Renal pelvis (tissue), 12 donors: ENCODE measurements at places on chromosomes 7 and 10. TPM values are rescaled to one million over a fixed set of nuclear protein-coding genes. Genes with fewer than 3 reads are reported as not detected.
A peak's percentile ranks its signal among the peaks of the same experiment; 100 is the strongest.

DNA sequence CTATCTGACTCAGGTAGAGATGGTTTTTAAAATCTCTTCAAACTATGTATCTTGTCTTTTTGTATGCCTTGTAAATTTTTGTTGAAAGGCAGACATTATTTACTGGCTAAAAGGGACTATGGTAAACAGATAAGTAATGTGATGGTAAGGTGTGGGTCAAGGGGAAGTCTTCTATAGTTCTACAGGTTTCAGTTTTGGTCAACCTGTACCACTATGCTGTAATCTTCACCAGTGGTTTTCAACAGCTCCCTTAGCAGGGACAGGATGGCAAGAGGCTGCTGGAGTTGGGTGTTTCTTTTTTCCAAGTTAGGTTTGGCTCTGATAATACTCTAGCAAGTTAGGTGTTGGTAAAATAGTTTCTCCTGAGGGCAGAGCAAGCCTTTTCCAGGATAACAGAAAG, 32.7 kb upstream of the FZD8 start:
- no peak for DNase-seq

Gene PAX4
- not detected for polyA plus RNA-seq

Gene NOLC1
- 100.0 TPM for polyA plus RNA-seq

DNA sequence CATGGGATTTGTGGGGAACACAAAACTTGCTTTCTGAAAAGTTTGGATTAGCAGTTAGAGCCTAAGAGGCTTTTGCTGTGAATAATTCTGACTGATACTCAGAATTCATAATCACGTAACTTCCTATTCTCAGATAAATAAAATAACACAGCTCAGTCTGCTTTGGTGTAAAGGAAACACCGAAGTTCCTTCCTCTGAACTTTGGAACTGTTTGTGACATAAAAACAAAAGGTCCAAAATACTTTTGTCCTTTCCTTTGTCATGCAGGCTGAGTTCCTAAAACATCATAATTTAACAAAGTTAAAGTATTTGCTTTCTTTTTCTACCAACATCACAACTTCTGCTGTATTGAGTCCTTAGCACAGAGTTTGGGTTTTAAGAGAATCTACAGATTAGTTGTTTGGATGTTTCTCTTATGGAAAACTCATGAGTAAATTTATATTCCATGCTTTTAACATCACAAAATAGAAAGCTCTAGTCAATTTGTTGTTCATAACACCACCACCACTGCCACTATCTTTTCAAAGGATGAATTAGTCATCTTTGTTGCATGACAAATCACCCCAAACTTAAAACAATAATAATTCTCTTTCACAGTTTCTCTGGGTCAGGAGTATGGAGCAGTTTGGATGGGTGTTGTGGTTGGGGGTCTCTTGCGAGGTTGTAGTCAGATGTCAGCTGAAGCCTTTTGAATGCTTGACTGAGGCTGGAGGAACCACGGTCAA, 123.4 kb downstream of the REEP3 start:
- DNase-seq = no peak

DNA sequence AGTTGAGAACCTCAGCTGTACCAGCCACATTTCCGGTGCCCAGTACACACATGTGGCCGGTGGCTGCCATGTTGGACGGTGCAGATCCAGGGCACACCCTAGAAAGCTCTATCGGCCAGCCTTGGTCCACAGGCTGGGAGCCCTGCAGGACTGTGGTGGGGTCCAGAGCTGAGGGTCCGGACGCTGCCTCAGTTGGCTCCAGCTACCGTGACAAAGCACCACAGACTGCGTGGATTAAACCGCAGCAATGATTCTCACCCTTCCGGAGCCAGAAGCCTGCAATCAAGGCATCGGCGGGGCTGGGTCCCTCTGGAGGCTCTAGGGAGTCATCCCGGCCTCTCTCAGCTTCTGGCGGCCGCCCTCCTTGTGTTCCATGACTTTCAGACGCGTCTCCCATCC, 50.1 kb downstream of the PDGFA start:
- no peak for DNase-seq

Gene SLC13A4
- polyA plus RNA-seq = 5.0 TPM

- no peak for DNase-seq
Measured at GRCh38 chr10:114642729-114643128, 15.3 kb downstream of the ABLIM1 start.

GRCh38 chr7:101630591-101630990, 1.5 kb upstream of the MYL10 start:
- DNase-seq = no peak

Gene VIM
- 1,312 TPM for polyA plus RNA-seq

DNA sequence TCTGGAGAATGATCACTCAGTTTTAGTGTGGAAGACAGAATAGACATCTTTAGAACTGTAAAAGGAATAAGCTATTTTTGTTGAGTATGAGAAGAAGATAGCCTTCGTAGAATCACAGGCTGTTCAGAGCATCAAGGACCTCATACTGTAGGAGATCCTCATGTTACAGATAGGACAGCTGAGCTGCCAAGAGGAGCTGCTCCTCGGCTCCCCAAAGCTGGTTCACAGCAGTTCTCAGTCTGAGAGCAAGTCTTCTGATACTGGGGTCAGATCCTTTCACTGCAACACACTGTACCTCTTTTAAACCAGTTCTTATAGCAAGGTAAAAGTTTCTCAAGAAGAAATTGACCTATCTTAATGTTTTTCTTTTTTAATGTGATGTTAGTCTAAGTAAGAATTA, 17.1 kb downstream of the CCNY start:
- DNase-seq = no peak

- no peak for DNase-seq
Measured at GRCh38 chr10:28425422-28425821, 107.5 kb upstream of the WAC start.

Gene VIPR2
- 2.1 TPM for polyA plus RNA-seq

DNA sequence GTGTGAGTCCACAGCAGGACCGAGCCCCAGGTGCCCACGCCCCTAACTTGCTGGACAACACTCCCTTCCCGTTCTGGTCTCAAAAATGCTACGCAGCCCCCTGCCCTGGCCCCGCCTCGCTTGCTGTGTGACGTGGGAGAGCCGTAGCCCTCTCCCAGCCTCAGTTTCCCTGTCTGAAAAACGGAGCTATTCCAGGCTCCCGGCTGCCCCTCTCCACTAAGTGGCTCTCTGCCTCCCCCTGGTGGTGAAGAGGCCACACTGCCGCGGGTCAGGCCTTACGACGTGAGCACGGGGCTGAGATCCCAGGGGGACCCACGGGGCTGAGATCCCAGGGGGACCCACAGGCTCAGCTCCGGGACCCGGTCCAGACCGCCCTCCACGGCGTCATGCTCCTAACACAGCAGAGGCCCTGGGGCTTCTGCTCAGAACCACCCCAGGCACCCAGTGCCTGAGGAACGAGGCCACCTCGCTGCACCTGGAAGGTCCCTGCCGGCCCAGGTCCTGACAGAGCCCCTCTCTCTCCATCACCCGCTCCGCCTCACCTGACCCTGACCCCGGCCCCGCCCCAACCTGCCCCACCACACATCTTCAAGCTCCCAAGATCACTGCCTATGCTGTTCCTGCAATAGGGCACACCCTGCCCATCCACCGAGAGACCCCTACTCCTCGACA, 26.7 kb downstream of the MICALL2 start:
- no peak for DNase-seq

GRCh38 chr10:48470115-48470892, 134.6 kb downstream of the ARHGAP22 start:
- DNase-seq = peak; percentile 87

GRCh38 chr7:107785926-107786325, 17.1 kb downstream of the SLC26A3 start:
- no peak for DNase-seq

DNA sequence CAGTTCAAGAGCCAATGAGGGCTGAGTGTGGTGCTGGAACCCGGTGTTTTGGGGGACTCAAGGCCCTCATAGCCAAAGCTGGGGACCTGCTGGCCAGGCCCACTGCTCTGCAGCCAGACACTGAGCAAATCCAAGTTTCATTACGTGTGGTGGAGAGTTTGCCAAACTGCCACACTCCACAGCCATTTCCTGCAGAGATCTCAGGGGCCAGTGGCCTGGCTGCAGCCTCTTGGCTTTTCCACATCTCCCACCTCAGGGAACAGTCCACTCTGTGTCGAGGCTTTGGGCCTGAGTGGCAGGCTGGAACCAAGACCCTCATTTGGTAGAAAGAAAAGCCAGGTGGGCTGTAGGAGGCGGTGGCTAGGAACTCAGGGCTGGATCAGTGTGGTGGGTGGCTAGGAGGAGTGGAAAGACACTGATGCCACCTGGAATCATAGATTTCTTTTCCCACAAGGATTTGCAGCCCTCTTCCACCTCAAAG, 3.2 kb downstream of the HOXA11 start:
- no peak for DNase-seq

DNA sequence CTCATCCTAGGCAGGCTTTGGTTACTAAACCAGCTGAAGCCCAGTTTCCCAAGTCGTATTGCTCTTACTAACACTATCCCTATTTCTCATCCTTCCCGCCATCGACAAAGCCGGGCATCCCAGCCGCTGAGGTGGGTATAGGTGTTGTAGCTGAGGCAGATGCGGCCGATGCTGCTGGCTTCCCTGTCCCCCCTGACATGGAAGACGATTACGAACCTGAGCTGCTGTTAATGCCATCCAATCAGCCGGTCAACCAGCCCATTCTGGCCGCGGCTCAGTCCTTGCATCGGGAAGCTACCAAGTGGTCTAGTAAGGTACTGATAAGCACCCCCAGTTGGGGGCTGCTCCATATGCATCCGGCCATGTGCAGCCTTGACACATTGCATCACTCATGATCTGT, 38.8 kb downstream of the AP3M1 start:
- DNase-seq = no peak

- DNase-seq = no peak
Measured at GRCh38 chr7:96547371-96547811, 162.3 kb downstream of the SEM1 start.

- no peak for DNase-seq
Measured at GRCh38 chr10:86048973-86049372, 317.6 kb downstream of the GRID1 start.

Gene NODAL
- 1.1 TPM for polyA plus RNA-seq

Gene SPDYE8
- 0.19 TPM for polyA plus RNA-seq

GRCh38 chr10:70780370-70780760, 4.8 kb downstream of the TBATA start:
- DNase-seq = no peak

Gene ASB10
- polyA plus RNA-seq = 0.04 TPM

DNA sequence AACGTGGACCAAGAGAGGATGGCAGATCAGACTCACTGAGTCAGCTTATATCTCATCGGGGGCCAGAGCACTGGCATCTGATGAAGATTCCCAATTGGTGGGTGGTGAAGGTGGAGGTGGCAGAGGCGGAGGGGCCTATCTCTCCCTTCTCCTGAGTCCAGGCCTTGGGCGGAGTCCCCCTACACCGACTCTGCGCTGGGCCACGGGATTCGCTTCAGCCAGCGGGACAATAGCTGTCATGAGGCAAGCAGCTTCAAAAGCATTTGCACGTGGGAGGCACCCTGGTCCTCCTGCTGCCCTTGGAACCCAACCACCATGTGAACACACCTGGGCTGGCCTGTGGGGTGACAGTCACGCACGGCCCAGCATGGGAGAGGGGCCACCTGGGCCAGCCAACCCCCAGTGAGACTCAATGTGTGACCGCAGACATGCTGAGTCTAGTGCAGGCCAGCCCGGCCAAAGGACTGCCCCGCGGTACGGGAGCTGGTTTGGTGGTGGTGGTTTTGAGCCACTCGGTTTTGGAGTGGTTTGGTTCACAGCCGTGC, 466.8 kb upstream of the FOXK1 start:
- no peak for DNase-seq

GRCh38 chr7:88291398-88292173, 15.1 kb downstream of the STEAP4 start:
- no peak for DNase-seq

Gene CYP2C19
- 0.30 TPM for polyA plus RNA-seq

Gene OR9A2
- not detected for polyA plus RNA-seq

Gene HKDC1
- polyA plus RNA-seq = 19.3 TPM

GRCh38 chr7:30745261-30745941, 6.5 kb upstream of the INMT start:
- no peak for DNase-seq

- no peak for DNase-seq
Measured at GRCh38 chr7:95933618-95934017, 161.3 kb downstream of the DYNC1I1 start.

DNA sequence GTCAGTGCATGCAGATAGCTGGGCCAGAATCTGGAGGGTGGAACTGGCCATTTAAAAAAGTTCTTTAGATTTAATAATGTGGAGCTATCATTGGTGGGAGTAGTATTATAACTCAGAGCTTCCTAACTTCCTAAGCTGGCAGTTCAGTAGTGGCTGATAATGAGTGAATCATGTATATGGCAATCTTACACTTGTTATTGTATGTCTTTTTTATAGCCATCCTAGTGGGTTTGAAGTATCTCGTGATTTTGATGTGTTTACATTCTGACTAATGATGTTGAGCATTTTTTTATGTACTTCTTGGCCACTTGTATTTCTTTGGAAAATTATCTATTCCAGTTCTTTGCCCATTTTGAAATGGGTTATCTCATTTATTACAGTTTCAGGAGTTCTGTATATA, 15.4 kb downstream of the TFAM start:
- DNase-seq = no peak

GRCh38 chr10:11175823-11176243, 158.2 kb downstream of the CELF2 start:
- DNase-seq = no peak

- peak; percentile 45 for DNase-seq
Measured at GRCh38 chr7:151537818-151538561, 18.3 kb upstream of the RHEB start.

Gene CALML5
- polyA plus RNA-seq = not detected

Gene NKX1-2
- polyA plus RNA-seq = not detected

GRCh38 chr10:17785276-17785930, 23.7 kb upstream of the MRC1 start:
- DNase-seq = no peak

- DNase-seq = no peak
Measured at GRCh38 chr7:37550872-37551271, 102.2 kb upstream of the ELMO1 start.

Gene CCDC172
- polyA plus RNA-seq = not detected

Gene PPP1R3C
- 42.3 TPM for polyA plus RNA-seq

DNA sequence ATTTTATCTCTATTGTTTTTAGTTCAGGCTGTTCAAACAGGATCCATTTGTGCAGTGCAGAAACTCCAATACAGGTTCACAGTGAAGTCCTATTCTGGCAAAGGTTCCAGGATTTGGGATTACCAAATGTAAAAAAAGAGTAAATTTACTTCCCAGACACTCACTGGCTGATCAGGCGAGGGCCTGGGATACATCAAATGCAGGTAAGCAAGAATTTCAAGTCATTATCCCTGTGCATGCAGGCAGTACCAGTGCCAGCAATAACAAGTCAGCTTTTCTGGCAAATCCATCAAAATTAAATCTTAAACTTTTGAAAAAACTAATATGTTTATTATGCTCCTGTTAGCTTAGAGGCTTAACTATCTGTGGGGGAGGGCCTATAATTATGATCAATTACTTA, 6.3 kb downstream of the CDK6 start:
- no peak for DNase-seq

GRCh38 chr7:108003599-108003935, 606 bp upstream of the LAMB1 start:
- DNase-seq = no peak

DNA sequence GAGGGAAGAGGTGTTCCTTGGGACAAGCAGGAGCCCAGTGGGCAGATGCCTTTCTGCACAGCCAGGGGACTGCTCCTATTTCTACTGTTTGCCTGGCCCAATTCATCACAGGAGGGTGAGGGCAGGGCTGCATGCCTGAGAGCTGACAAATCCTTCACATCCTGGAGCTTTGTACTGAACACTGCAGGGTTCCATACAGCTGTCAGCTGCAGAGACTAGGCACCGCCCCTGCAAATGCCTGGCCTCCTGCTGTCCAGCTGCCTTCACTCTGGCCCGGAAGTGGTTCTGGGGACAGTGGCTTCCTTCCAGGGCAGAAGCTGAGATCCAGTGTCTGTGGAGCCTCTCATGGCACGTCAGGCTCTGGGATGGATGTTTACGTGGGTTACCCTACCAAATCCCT, 470.7 kb downstream of the DNAJB6 start:
- DNase-seq = no peak

Gene KIF11
- 29.6 TPM for polyA plus RNA-seq
